ENCODE measurements at places on chromosomes 11 and 22.

- DNase-seq, result no peak
Measured at GRCh38 chr11:77710358-77710757, 72.8 kb upstream of the CLNS1A start.

DNA sequence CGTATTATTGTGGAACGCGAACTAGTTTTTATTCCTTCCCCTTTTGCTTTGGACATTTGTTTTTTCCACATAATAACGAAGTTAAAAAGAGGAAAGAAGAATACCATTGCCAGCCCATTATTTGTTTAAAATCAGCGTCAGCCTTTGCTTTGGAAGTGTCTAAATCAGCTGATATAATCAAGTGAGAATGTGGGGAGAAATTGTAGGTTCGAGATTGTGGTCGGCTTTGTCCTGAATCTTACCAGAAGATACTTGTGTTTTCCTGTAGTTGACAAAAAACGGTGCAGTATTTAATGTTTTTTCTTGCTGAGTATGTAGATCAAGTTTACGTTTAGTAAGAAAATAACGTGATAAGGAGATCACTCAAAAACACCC lies 935 bp downstream of the ZNF143 start:
- no peak for DNase-seq

DNA sequence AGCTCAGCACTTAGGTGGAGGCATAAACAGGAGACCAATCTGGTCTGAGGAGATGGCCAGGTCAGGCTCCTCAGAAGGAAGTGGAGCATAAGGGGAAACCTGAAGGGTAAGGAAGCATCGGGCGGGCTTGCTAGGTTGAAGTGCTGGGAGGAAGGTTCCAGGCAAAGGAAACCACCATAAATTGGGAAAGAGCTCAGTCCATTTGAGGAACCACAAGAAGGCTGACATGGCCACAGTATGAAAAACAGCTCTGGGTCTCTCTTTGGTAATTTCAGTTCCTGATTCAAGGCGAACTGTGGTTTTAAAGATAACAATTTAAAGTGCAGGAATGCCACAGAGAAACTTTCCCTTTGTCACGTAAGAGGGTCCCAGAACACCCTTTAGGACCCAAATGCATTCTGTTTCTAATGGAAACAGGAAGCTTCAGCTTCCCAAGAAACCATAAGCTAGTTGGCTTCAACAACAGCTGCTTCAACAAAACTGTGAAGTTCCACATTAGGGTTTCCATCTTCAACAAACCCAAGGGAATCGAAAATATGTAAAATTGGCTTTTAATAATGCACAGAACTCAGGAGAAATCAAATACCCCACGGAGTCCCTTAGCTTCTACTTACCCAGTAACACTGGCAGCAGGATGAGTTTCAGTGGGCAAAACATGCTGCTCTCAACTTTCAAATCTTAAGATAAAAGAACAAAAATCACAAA lies 10.4 kb downstream of the JAML start:
- DNase-seq, result no peak

DNA sequence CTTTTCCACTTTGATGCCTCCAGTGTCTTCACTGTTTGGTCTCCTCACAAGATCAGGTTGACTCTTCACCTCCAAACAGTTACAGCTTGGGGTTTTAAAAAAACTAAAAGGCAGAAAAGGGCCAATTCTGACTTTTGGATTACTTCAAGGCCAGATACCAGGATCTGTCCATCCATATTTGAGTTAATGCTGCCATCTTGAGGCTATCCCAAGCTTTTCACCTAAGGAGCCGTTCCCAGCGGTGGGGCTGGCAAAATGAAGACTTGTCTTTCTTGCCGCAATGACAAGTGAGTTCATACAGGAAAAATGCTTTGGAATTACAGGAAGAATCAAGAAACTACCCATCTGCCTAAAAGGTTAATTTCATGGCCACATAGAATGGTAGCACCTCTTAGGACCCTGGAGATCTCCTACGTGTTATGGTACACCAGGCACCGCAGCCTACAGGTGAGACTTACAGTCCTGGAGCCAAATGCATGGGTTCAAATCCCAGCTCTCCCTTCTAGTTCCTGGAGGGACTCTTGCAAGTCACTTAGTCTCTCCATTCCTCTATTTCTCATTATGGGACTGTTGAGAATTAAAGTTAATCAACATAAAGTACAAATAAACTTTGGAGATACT lies 6.0 kb upstream of the OR5B21 start:
- DNase-seq, result no peak

DNA sequence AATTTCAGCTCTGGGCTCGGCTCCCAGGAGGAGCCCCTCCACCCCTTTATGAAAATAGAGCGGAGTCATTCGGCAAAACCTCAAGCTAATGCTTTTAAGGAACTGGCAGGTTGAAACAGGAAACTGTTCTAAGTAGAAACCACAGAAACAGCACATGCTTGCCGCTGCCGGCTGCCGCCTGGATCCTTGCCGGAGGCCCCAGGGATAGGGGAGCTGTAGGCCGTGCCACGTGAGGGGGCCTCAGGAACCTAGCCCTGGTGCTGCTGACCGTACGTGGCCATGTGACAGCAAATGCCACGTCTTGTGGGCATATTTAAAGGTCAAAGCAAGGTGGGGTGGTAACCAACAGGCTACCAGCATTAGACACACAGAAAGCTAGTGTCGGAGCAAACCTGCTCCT lies 77.9 kb upstream of the TIMP3 start:
- DNase-seq, result no peak
